ENCODE measurements at places on chromosomes 5 and 9.

DNA sequence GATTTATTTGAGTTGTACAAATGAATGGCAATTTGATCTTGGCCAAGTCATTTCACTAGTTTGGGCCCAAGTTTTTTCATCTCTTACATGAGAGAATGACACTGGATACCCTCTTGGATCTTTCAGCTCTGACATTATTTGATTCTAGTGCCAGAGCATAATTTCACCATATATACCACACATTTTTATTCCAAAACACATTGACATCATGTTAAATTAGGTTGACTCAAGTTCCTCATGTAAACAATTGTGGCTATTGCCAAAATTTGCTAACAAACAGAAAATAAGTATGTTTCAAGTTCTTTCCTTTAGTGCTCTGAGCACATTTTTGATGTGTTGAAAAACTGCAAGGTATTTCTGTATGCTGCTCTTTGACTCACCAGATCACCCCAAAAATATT is 375.8 kb downstream of the ZNF608 start:
- no peak for DNase-seq

DNA sequence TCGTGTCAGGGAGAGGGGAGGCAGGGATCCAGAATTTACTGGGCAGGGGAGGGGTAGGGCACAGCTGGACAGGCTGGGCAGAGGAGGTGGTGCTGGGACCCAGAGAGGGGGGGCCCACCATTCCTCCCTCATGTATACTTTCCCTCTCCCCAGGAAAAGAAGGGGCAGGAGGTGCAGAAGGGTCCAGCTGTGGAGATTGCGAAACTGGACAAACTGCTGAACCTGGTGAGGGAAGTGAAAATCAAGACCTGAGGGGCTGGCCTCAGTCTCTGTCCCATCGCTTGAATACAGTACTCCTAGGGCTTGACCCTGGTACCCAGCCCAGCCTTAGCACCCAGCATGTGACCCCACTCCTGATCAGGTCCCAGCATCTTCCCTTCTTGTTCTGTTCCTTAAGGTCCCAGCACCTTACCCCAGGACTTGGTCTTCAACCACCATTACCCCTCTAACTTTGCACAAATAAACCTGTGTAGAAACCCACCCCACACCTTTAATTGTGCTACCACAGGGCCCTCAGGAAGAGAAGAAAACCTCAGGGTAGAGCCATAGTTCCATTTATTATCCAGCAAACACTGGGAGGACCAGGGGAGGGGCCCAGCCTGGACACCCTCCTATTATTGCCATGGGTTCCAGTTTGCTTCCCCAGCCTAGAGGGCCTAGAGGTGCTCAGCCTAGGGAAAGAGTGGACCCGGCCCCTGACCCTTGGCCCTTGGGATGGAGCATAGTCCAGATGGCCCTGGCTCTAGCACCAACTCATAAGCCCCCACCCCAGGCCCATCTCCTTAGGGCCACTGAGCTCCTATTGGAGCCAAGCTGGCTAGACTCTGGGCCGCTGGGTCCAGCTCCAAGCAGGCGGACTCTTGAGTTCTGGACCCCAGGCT is 2.0 kb downstream of the ENHO start:
- DNase-seq, result no peak

- DNase-seq, result no peak
These were observed 66.3 kb upstream of the FBXL7 start for GRCh38 chr5:15433709-15434108.

DNA sequence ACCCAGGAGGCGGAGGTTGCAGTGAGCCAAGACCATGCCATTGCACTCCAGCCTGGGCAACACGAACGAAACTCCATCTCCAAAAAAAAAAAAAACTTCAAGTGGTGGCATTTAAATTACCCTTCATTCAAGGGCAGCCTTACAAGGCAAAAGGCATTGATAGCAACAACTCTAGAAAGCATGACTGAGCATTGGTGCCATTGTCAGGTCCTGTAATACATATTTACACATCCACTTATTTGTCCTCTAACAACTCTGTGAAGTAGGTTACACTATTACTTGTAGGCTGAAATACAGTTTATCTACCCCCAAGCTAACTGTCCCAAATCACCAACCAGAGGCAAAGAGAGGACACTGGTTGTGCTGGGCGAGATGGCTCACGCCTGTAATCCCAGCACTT is 52.7 kb upstream of the LARP1 start:
- no peak for DNase-seq
